ENCODE measurements at places on chromosomes 13 and 19.

- DNase-seq = no peak
Observed at GRCh38 chr19:48249502-48250014, 6.2 kb downstream of the CARD8 start.

GRCh38 chr19:38726284-38726673, 18.0 kb downstream of the CAPN12 start:
- DNase-seq = no peak

DNA sequence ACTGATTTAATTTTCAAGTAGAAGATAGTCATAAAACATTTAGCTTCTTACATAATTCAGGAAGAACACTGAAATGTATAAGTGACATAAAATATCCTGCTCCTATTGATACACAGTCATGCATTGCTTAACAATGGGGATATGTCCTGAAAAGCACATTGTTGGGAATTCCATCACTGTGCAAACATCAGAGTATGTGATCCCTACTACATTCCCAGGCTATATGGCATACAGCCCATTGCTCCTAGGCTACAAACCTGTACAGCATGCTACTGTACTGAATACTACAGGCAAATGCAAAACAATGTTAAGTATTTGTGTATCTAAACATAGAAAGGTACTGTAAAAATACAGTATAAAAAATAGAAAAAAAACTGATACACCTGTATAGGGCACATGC, 723.9 kb upstream of the ARGLU1 start:
- DNase-seq = no peak

DNA sequence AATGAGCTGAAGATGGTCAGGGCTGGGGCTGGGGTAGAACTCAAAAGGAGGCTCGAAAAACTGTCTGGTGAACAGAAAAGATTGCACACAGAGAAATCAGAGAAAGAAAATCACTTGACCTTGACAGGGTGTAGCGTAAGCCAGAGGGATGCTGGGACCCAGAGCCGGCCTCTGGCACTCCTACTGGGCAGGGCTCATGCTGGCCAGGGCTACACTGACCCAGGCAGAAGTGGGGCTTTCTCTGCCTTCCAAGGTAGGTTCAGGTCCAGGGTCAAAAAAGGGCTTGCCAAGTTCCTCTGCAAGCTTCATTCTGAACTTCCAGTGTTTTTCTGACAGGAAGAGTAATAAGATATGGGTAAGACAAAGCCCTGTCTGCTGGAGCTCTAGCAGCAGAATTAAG, 56.2 kb downstream of the LATS2 start:
- no peak for DNase-seq

- DNase-seq = no peak
Observed at GRCh38 chr13:79423340-79423739, 17.3 kb upstream of the RBM26 start.
